ENCODE measurements at places on chromosomes 1 and 21. TPM values are rescaled to one million over a fixed set of nuclear protein-coding genes. Genes with fewer than 3 reads are reported as not detected.

Gene HSPB7
- total RNA-seq: not detected

GRCh38 chr1:10948463-10948775, 64.0 kb upstream of the TARDBP start:
- H3K4me1 ChIP-seq: no peaks in the 10 kb centered on the region
- no peaks in the 10 kb centered on the region for H3K36me3 ChIP-seq
- no peak overlapping the region for H3K27ac ChIP-seq
- DNase-seq: no peak

Gene NUDT4B
- not detected for total RNA-seq

Gene MNDA
- not detected for total RNA-seq

GRCh38 chr1:78839704-78840277, 166.7 kb downstream of the ADGRL4 start:
- no peak for DNase-seq
- H3K27ac ChIP-seq: no peak overlapping the region
- H3K36me3 ChIP-seq: no peaks in the 10 kb centered on the region
- H3K4me3 ChIP-seq: no peak overlapping the region
- H3K27me3 ChIP-seq: no peaks in the 10 kb centered on the region
- H3K4me1 ChIP-seq: no peaks in the 10 kb centered on the region

GRCh38 chr1:160975026-160975425, 20.4 kb upstream of the ITLN2 start:
- H3K27ac ChIP-seq: no peak overlapping the region
- 0 out of 2 replicates have a peak, but pooled peaks cover 3% of the 10 kb centered on the region for H3K27me3 ChIP-seq
- DNase-seq: no peak
- H3K4me3 ChIP-seq: no peak overlapping the region

DNA sequence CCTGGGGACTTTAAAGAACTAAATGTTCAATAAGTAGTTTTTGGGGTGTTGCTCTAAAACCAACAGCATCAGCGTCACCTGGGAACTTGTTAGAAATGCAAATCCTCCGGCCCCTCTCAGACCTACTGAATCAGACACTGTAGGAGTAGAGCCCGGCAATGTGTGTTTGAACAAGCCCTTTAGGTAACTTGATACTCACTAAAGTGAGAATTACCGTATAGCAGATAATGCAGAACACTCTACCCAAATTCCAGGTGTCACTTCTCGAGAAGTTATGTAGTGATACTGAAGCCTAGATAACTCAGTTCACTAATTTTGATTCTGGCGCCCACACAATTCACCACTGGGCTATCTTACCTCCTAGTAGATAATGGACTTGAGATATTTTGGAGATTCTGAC, 3.7 kb upstream of the DPT start:
- no peak for DNase-seq
- no peaks in the 10 kb centered on the region for H3K27me3 ChIP-seq
- H3K4me1 ChIP-seq: no peaks in the 10 kb centered on the region
- H3K36me3 ChIP-seq: no peaks in the 10 kb centered on the region

DNA sequence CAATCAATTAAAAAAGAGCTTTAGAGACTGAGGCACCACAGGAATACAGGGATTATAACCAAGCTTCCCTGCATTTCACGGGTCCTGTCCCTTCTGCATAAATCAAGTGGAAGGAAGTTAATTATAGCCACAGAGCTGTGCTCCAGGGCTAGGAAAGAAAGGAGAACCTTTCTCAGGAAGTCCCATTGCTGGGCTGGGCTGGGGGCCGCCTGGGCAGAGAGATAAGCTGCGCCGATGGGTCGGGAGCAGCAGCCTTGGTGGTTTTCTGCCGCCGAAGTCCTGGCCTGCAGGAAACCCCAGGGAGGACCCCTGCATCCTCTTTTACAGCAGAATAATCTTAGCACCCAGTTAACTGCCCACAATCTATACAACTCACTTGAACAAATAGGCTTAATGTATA, 12.6 kb upstream of the CD34 start:
- no peak overlapping the region for H3K27ac ChIP-seq
- no peaks in the 10 kb centered on the region for H3K4me1 ChIP-seq

DNA sequence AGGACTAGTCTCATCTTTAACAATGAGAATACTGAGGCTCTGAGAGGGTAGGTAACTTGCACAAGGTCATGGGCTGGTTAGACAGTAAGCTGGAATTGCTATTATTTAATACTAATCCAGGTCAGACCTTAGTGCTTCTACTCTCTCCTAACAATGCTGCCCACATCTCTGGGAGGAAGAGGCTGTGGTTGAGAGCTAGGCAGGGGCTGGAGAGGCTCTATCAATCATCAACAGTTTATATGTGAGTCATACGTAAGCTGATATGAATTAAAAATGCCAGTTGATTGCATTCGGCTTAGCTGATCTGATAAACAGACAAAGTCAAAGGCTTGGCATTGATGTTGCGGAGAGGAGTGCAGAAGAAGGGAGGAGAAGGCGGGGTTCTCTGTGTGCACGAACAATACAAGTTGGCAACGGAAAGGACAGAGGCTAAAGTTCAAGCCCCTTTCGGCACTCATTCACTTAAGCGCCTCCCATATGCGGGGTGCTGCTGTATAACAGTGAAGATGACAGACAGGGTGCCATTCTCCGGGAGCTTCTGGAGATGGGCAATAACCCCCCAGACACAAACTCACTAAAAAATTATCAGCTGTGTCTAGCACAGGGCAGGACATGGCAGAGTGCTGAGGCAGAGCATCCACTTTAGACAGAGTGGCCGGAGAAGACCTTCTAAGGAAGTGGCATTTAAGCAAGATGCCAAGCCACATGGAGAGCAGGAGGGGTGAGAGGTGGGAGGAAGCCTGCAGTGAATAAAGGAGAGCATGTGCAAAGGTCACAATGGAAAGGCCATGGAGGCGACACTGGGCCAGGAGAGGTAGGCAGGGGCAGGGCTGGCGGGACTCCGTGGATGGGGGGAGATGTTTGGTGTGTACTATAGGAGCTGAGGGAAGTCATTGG, 195.2 kb downstream of the ZSCAN20 start:
- no peak overlapping the region for H3K27ac ChIP-seq
- H3K4me1 ChIP-seq: no peaks in the 10 kb centered on the region
- H3K27me3 ChIP-seq: peaks cover 78% of the 10 kb centered on the region
- H3K4me3 ChIP-seq: no peak overlapping the region

Gene FCRL2
- total RNA-seq: not detected

- DNase-seq: no peak
- H3K27ac ChIP-seq: no peak overlapping the region
- no peaks in the 10 kb centered on the region for H3K4me1 ChIP-seq
- H3K36me3 ChIP-seq: no peaks in the 10 kb centered on the region
These were observed 162.7 kb downstream of the HMCN1 start for GRCh38 chr1:185896863-185897262.

DNA sequence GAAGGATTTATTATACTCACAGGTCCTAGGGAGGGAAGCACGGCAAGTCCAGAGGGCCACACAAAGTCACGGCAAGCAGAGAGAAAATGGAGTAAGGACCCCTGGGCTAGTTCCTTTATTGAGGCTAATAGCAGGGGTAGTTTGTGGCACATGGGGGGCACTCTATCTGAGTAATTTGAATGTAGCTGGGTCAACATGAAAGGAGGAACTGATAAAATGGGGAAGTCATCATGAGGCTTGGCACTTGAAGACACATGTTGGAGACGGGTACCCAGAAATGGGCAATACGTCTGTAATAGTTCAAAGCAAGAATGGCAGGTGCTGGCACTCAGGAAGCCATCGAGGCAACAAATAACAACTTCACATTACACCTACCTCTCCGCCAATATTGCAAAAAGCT, 1136.4 kb downstream of the MRPL39 start:
- H3K36me3 ChIP-seq: no peaks in the 10 kb centered on the region
- no peaks in the 10 kb centered on the region for H3K4me1 ChIP-seq
- no peak overlapping the region for H3K4me3 ChIP-seq
- H3K27ac ChIP-seq: no peak overlapping the region

DNA sequence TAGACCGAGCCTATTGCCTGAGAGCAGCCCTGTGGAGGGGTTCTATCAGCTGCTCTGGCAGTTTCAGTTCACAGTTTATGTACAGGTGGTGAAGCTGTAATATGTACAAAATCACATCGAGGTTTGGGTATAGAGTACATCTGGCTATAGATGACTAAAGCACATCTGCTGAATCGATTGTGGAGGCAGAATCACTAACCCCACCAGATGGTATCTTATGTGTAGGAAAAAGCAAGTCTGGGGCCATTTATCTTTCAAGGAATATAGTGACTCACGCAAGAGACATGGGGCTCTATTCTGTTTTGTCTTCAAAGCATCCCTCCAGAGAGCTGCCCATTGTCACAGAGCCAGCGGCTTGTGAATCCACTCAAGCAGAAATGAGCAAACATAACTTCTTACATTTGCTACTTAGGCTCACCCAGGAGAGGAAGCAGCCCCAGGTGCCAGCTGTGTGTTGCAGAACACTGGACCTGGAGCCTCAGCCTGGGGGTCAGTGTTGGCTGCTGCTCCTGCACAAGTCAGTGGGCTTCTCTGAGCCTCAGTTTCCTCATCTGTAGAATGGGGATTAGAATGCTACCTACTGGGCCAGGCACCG, 21.3 kb downstream of the MIIP start:
- no peak overlapping the region for H3K4me3 ChIP-seq
- no peaks in the 10 kb centered on the region for H3K36me3 ChIP-seq
- peaks cover 4% of the 10 kb centered on the region for H3K4me1 ChIP-seq
- 0 out of 2 replicates have a peak, but pooled peaks cover 3% of the 10 kb centered on the region for H3K27me3 ChIP-seq
- H3K27ac ChIP-seq: no peak overlapping the region

GRCh38 chr1:156164125-156164831, 10.9 kb downstream of the SEMA4A start:
- H3K4me3 ChIP-seq: no peak overlapping the region
- H3K4me1 ChIP-seq: no peaks in the 10 kb centered on the region
- H3K27ac ChIP-seq: no peak overlapping the region
- no peaks in the 10 kb centered on the region for H3K36me3 ChIP-seq
- H3K27me3 ChIP-seq: no peaks in the 10 kb centered on the region

Gene GJB3
- 63.0 TPM for total RNA-seq

GRCh38 chr21:46189959-46190490, 5.8 kb upstream of the SPATC1L start:
- no peak overlapping the region for H3K27ac ChIP-seq
- DNase-seq: no peak
- no peak overlapping the region for H3K4me3 ChIP-seq
- H3K36me3 ChIP-seq: no peaks in the 10 kb centered on the region
- no peaks in the 10 kb centered on the region for H3K27me3 ChIP-seq

- H3K27ac ChIP-seq: no peak overlapping the region
- peaks cover 12% of the 10 kb centered on the region for H3K4me1 ChIP-seq
- H3K4me3 ChIP-seq: no peak overlapping the region
- H3K36me3 ChIP-seq: no peaks in the 10 kb centered on the region
- peak; percentile 56 for DNase-seq
- H3K27me3 ChIP-seq: no peaks in the 10 kb centered on the region
These were observed 40.1 kb upstream of the MYSM1 start for GRCh38 chr1:58739856-58740466.

GRCh38 chr1:243312952-243313634, 57.3 kb downstream of the SDCCAG8 start:
- H3K36me3 ChIP-seq: peaks cover 9% of the 10 kb centered on the region
- no peak for DNase-seq
- H3K4me3 ChIP-seq: no peak overlapping the region
- no peaks in the 10 kb centered on the region for H3K4me1 ChIP-seq
- no peaks in the 10 kb centered on the region for H3K27me3 ChIP-seq

Gene TMEM240
- total RNA-seq: 8.3 TPM

Gene HEATR1
- 43.0 TPM for total RNA-seq

Gene UQCRHL
- 5.1 TPM for total RNA-seq

DNA sequence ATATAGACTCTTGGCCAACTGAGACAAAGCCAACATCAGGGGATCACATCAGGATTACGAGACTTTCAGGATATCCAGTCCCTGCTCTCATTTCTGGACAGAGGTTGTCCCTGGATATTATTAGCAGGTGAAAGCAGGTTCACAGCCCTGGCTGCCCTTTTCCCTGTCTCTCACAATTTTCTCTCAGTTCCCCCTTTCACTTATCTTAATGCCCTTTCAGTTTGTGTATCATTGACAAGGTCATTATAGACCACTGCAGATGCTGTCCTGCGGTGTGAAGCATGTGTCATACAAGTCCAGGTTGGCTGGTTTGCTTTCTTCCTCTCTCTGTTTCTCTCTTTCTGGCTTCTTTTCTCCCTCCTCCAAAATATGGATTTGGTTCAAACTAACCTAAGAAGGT, 2.1 kb upstream of the KLHDC9 start:
- no peak overlapping the region for H3K27ac ChIP-seq
- no peaks in the 10 kb centered on the region for H3K27me3 ChIP-seq
- no peak overlapping the region for H3K4me3 ChIP-seq
- peaks cover 40% of the 10 kb centered on the region for H3K4me1 ChIP-seq

DNA sequence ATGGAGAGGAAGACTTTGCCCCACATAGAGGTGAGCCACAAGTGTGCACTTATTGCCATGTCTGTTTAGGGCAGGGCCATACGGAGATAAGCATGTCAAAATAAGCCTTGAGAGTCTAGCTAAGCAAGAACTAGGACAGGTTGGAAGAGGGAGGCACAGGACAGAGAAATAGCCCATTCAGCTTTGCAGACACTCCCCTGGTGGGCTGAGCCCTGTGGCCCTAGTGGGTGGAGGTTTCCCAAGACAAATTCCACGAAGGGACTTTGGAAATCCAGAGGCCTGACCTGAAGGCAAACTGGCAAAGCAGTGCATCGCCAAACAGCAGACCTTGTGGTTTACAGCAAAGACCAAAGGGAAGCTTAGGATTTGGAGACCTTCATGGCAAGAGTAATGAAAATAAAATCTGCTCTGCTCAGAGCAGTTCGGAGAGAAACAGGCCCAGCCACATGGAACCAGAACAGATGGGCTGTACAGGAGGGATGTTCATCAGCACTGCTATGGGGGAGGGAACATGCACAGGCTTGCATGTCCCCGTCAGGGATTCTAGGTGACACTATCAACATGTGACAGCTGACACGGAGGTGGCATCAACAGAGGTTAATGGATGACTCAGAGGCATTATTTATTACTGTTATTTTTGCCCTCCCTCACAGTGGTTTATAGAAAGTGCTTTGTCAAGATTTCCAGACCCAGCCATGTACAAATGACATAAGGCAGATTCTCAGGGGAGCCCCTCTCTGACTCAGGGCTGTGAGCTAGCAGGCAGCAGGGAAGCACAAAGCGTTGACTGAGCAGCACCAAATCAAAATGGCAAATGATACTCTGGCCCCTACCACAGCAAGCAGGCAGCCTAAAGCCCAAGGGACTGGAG, 90.1 kb upstream of the IRF2BP2 start:
- H3K27ac ChIP-seq: no peak overlapping the region
- H3K36me3 ChIP-seq: no peaks in the 10 kb centered on the region
- H3K27me3 ChIP-seq: no peaks in the 10 kb centered on the region
- no peak for DNase-seq
- no peak overlapping the region for H3K4me3 ChIP-seq
- no peaks in the 10 kb centered on the region for H3K4me1 ChIP-seq

GRCh38 chr1:72186733-72187307, 95.5 kb downstream of the NEGR1 start:
- no peak overlapping the region for H3K4me3 ChIP-seq
- H3K36me3 ChIP-seq: no peaks in the 10 kb centered on the region
- no peak overlapping the region for H3K27ac ChIP-seq
- no peaks in the 10 kb centered on the region for H3K27me3 ChIP-seq
- DNase-seq: no peak

GRCh38 chr1:205812878-205813754, at the start of gene SLC41A1:
TSS of gene SLC41A1 (minus strand) at chr1:205813198. CDS start at chr1:205810441, 2,757 bp downstream.
- H3K36me3 ChIP-seq: peaks cover 9% of the 10 kb centered on the region
- H3K4me1 ChIP-seq: peaks cover 14% of the 10 kb centered on the region
- peak within 1 kb of the TSS; percentile 32 for H3K27ac ChIP-seq
- H3K27me3 ChIP-seq: no peaks in the 10 kb centered on the region

Gene PRXL2B
- total RNA-seq: 35.3 TPM

- no peak overlapping the region for H3K27ac ChIP-seq
- DNase-seq: no peak
- no peaks in the 10 kb centered on the region for H3K36me3 ChIP-seq
- no peak overlapping the region for H3K4me3 ChIP-seq
- H3K4me1 ChIP-seq: peaks cover 20% of the 10 kb centered on the region
These were observed 9.2 kb upstream of the DENND2D start for GRCh38 chr1:111209622-111210021.

Measured in PC-9 (cell line).